ENCODE measurements at places on chromosomes 5 and 9.

DNA sequence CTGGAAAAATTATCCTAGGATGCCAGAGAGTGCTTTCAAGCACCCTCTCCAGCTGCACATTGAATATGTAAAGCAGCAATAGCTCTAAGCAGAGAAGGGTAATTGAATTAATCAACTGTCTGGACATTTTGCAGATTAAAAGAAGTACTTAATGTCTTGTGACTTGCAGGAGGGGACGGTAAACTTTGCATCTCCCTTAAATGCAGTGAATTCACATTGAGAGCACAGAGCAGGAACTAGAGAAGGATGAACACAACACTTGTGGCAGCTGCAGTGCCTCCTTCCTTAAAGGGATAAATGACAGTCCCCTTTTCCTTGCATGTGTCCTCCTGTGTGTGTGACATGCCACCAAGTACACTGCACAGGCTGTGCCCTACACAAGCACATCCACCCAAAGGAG is 7.4 kb upstream of the CDK5RAP2 start:
- DNase-seq = no peak

- DNase-seq = no peak
These were observed 251.2 kb downstream of the CHSY3 start for GRCh38 chr5:130155345-130156011.

DNA sequence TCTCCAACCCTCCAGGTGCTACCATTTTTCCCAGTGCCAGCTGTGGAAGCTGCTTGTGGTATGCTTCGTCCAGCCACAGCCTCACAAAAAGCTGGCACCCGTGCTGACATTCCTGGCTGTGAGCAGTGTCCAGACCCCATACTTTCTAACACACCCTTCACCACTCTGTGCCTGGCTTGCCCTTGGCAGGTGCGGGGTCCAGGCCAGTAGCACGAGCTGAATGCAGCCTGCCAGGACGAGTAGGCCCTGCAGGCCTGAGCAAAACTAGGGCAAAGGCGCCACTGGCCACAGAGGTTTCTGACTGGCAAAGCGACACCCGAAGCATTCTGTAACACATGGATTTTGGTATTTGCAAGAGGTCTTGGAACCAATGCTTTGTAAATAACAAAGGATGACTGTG is 26.0 kb upstream of the GHR start:
- DNase-seq = no peak

- no peak for DNase-seq
These were observed 223.0 kb downstream of the IRX1 start for GRCh38 chr5:3818624-3819023.

DNA sequence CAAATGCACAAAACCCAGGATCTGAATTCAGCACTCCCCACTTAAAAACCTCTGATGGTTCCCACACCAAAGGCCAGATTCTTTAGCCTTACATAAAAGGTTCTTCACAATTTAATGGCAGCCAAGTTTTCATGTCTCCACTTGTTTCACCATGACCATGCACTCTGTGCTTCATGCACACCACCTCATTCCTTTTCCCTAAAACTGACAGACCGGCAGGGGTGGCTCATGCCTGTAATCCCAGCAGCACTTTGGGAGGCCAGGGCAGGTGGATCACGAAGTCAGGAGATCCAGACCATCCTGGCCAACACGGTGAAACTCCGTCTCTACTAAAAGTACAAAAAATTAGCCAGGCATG is 150.4 kb downstream of the SEMA6A start:
- DNase-seq = no peak
